ENCODE measurements at places on chromosomes 7 and 10.

GRCh38 chr10:71632896-71633600 lies 86.5 kb downstream of the C10orf105 start:
- DNase-seq, result no peak

GRCh38 chr10:133186416-133187090 lies 26.5 kb downstream of the KNDC1 start:
- no peak for DNase-seq

DNA sequence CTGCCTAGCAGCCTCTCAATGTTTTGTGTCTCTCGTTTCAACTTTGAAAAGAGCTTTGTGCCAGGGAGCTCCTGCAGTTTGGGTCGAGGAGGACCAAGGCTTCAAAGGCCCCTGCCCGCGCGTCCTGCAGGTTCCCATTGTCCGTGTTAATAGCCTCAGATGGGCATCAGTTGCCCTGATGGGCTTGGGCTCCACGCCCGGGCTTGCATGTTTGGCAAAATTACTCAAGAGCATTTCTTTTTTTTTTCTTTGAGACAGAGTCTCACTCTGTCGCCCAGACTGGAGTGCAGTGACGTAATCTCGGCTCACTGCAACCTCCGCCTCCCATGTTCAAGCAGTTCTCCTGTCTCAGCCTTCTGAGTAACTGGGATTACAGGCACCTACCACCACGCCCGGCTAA lies 636.6 kb downstream of the SDK1 start:
- no peak for DNase-seq

DNA sequence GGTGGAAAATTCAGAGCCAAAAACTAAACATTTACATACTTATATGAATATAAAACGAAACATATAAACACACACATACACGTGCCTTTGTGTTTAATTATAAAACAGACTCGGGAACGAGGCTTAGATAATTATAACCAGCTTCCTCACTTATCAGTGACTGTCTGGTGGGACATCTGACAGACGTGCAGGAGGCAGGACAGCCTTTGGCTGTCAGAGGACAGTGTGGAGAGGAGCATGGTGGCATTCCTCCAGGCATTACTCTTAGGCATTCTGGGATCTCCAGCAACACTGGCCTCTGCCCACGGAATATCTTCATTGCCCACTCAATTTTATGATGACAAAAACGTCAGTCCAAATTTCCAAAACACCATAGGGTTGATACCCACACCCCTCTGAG lies 262.2 kb upstream of the NFE2L3 start:
- no peak for DNase-seq

DNA sequence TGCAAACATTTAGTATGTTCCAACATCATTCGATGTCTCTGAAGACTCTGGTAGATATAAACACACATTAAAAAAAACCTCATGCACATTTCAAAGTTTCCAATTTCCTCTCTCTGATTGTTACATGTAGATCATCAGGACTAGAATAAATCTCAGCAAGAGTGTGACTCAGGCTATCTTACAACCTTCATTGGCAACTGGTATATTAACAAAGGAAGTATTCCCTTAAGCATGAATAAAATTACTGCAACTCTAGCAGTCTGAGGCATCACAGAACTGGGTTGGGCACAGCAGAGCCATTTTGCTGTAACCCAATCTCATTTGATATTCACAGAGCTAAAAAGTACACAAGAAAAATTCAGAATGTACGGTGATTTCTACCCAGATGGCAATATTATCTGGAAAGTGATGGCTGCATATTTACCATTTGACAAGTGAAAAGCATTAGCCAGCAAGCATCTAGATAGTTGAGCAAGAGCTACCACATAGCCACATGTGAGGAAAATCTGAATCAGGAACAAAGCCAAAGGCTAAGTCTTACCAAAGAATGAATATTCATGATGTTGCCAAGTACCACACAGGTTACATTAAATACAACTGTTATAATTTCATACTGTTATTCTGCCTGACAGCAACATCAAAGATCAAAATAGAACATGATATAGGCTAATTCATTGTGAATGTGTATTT lies 232.2 kb downstream of the CRPPA start:
- no peak for DNase-seq

DNA sequence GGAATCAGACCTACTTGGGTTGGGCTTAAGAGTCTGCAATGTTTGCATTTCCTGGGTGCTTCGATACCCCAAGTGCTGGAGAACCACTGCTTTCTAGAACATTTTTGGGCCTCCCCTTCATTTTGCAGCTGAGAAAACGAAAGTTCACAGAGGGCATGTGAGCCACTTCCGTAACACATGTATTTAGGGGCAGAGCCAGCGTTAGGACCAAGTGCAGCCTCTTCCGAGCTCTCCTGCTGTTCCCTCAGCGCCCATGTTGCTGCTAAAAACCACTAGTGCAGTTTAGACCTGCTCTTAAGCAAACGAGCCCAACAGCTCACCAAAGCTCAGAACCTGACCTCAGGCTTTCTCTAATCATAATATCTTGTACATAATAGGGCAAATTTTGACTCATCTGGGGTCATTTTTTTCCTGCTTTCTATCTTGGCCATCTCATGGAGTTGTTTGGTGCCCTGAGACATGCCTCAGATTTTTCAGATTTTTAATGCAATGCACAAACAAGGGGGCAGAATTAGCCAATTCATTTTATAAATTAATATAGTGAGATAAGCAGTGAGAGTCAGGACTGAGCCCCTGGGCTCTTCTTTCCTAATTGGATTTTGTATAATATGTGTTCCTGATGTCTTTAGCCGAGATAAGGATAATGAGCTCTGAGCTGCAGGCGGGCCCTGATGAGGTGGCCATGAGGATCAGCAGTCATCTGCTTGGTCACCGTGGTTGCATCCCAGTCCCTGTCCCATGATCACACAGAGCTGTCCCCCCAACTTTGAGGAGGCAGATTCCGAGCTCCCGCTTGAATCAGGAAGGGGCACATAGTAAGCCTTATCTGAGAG lies 12.9 kb downstream of the BAG3 start:
- DNase-seq, result no peak

GRCh38 chr7:30633223-30633622 lies 38.5 kb downstream of the GARS1 start:
- DNase-seq, result no peak

- no peak for DNase-seq
Observed at GRCh38 chr10:70139151-70139996, 6.7 kb upstream of the AIFM2 start.

GRCh38 chr10:123034332-123034731 lies 25.5 kb downstream of the ACADSB start:
- DNase-seq, result no peak

DNA sequence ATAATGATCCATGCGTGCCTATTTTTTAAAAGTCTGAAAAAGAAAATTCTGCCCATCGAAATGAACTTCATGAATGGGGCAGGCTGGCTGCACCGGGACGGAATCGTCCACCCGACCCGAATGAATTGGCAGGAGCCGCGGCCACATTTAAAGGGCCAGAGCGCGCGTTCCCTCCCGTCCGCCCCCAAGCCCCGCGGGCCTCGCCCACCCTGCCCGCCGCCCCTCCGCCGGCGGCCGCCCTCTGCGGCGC lies 319 bp upstream of the GATA3 start:
- DNase-seq, result no peak

DNA sequence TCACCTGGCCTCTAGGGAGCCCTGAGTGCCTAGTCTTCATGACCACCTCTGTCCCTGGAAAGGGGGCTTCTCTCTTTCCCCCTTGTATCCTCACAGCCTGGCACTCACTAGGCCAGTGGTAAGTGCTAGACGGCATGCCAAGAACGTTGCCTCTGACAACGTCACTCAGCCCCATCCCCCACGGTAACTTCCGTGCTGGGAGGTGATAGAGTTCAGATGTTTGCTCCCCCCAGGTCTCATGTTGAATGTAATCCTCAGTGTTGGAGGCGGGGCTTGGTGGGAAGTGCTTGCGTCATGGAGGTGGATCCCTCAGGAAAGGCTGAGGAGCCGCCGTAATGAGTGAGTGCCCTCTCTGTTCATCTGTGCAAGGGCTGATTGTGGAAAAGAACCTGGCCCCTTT lies 343.3 kb upstream of the MKI67 start:
- no peak for DNase-seq

DNA sequence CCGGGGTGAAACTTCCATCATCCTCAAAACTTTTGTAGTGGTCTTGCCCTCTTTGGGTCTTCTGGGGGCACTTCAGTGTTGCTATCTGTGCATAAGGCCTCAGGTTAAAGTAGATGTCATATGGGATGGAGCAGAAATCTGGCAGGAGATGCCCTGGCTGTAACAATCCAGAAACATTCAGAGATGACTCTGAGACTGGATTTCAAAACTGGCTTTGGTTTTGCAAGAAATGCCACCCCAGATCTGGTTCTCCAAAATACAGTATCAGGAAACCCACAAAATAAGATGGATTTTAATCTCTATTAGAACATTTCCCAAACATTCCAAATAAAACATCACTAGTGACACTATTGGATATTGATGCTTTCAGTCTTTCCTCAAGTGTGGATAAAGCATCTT lies 191.5 kb downstream of the REEP3 start:
- no peak for DNase-seq

DNA sequence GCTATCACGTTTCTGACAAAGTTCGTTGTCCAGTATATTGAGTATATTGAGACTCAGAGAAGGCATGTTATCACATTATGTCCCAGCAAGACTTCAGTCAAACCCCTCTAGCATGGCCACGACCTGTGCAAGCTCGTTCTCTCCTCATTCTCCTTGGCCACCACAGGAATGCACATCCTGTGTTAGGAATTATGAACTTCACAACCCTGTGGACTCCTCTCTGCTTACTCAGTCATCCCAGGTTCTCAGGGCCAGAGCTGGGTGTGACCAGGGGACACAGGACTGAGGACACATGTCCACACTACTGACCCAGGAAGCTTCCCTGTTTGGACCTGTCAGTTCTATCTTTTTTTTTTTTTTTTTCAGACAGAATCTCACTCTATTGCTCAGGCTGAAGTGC lies 4.4 kb downstream of the SH2D4B start:
- no peak for DNase-seq

- DNase-seq, result no peak
Observed at GRCh38 chr7:51965454-51965853, 648.8 kb upstream of the COBL start.

- DNase-seq, result no peak
Observed at GRCh38 chr10:123507298-123507697, 158.9 kb upstream of the GPR26 start.

- no peak for DNase-seq
Observed at GRCh38 chr7:95267754-95268153, 56.6 kb downstream of the PON1 start.

- DNase-seq, result no peak
Observed at GRCh38 chr10:97279121-97279815, 13.2 kb downstream of the ARHGAP19 start.

- no peak for DNase-seq
Observed at GRCh38 chr7:130945411-130945811, 211.4 kb upstream of the KLF14 start.

DNA sequence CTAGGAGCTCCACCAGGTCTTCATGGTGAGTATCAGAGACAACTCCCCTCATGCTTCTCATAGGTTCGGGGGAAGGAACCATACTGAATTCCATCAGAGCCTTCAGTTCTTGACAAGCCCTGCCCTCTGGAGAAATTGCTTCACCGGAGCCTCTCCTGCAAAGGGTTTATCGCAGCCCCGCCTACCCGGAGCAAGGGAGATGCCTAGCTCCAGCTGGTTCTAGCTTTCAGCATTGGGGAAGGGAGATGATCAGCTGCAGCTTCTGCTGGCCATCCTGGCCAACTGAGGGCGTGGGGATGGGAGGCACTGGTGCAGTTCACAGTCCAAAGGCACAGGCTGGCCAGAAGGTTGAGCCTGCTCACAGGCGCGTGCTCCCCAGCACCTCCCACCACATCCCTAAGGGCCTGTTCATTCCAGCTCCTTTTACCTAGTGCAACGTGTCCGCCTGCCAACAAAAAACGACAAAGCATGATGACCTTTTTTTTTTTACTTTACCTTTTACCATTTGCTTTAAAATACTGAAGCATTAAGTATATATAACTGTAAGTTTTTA lies 31.2 kb downstream of the LANCL2 start:
- DNase-seq, result no peak

- DNase-seq, result no peak
Observed at GRCh38 chr10:32942081-32942480, 15.9 kb downstream of the ITGB1 start.

- DNase-seq, result no peak
Observed at GRCh38 chr10:128473396-128473795, 347.2 kb upstream of the MKI67 start.

DNA sequence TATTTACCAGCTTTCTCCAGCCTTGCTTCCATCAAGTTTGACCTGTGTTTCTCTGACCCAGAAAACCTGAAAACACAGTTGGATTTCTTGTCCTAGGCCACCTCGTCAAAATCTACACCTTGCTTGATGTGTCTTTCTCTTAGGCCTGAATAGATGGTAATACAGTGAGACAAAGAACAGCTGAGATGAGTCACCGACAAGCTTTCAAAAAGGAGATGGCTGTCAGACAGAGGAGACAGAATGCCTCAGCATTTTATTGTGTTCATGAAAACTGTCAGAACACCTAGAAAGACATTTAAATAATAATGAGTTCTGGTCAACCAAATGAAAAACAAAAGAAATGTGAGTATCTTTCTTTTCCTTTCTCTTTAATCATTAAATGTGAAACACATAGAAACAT lies 119.7 kb upstream of the SORCS1 start:
- DNase-seq, result no peak

DNA sequence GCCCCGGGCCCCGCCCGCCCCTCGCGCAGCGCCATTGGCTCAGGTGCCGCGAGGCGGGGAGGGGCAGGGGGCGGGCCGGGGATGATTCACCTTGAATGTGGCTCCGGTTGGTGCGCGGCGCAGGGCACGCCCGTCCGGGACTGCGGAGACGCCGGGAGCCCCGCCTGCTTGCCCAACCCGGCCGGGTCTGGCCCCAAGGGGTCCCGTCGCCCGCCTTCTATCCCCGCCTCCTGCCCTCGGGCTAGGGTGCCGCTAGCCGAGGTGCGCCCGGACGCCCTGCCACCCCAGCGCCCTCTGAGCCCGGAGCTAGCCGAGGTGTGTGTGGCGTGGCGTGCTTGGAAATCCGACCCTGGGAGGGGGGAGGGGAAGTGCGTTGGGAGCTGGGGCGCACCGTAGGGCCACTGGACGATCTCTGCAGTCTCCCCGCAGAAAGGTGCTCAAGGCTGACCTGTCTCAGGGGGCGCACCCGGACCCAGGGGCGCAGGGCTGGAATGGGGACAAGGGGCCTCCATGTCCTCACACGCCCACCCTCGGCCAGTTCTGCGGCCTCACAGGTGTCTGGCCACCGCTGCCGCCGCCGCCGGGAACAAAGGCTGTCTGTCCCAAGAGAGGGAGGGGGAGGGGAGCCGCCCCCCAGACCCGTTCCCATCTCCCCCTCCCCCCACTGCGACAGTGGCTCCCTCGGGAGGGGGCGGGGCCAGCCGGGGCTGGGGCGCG lies 168.9 kb downstream of the NRF1 start:
- DNase-seq, result no peak

GRCh38 chr10:110802090-110802489 lies 69.6 kb upstream of the PDCD4 start:
- peak; percentile 34 for DNase-seq

DNA sequence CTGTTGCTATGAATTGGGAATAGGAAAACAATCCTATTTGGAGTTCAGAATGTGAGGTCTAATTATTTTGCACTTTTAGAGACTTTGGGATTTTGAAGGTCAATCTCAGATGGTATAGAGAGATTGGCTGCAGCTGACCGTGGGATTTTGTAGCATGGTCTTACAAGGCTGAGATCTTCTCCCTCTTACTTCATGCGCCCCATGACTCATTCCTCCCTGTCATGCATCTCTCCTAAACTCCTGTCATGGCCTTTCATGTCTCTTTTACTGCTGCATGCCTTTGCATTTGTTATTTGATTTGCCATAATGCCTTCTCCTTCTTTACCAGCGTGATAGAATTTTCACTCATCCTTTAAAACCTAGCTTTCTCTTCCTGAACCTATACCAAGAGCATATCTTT lies 133.1 kb downstream of the BBS9 start:
- no peak for DNase-seq

Measured in skin of body (tissue), 3 donors.